ENCODE measurements at places on chromosomes 16 and 17. TPM values are rescaled to one million over a fixed set of nuclear protein-coding genes. Genes with fewer than 3 reads are reported as not detected.

DNA sequence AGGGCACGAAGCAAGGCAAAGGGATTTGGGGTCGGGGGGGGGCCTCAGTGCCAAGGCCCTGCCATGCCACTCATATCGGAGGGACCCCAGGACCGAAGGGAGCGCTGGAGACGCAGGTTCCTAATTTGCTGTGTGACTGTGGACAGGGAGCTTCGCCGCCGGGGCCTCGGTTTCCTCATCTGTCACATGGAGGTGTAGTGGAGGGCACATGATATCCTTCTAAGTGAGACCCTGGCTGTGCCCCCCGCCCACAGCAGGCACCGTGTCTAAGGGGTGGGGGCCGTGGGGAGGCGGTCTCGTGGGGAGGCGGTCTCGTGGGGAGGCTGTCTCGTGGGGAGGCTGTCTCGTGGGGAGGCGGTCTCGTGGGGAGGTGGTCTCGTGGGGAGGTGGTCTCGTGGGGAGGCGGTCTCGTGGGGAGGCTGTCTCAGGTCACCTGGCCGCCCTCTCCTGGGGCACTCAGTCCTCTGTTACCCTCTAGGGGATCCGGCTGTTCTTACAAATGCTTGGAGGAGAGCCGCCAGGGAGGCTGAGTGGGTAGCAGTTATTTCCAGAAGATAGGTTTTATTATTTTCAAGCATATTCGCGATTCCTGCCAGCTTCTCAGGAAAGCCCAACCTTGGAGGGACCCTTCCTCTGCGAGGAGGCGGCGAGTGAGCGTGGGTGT is 205.0 kb downstream of the NTN1 start:
- no peak overlapping the region for H3K27ac ChIP-seq
- no peak overlapping the region for H3K4me3 ChIP-seq
- H3K36me3 ChIP-seq: no peaks in the 10 kb centered on the region
- H3K4me1 ChIP-seq: no peaks in the 10 kb centered on the region
- H3K27me3 ChIP-seq: no peaks in the 10 kb centered on the region
- DNase-seq: no peak

DNA sequence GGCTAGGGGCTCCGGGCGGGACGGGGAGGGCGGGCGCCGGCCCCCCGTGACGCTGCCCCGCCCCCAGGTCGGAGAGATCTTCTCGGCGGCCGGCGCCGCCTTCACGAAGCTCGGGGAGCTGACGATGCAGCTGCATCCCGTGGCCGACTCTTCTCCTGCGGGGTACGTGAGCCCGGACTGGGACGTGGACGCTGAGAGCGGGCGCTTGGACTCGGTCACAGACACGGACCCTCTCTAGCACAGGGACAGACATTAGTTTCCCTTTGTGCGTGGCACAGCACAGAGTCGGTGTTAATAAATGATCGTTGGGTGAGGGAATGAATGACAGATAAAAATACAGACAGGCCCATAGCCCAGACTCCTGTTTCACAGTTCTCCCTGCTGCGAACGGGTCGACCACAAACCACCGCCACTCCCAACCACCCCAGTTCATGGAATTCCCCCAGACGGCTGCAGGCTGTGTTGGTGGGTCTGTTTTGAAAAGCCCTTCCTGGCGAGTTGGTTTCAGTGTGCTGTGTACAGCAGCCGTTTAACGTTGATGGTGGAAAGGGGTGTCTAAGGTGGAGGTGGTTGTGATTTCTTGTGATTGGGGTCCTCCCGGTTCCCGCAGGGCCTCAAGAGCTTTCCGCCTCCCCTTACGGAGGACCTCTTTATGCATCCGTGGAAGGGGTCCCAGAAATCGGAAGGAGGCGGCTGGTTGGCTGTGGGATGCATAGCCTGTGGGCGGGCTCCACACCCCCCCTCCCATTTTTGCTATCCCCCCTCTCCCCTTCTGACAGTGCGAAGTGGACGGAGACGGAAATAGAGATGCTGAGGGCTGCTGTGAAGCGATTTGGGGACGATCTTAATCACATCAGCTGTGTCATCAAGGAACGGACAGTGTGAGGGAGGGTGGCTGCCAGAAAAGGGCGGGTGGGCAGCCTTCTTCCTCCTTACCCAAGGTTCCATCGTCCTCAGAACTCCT is 2.9 kb downstream of the RNASEK start:
- peak overlapping the region; percentile 92 for H3K4me3 ChIP-seq
- peaks cover 15% of the 10 kb centered on the region for H3K36me3 ChIP-seq
- DNase-seq: peak; percentile 83
- H3K27me3 ChIP-seq: no peaks in the 10 kb centered on the region

DNA sequence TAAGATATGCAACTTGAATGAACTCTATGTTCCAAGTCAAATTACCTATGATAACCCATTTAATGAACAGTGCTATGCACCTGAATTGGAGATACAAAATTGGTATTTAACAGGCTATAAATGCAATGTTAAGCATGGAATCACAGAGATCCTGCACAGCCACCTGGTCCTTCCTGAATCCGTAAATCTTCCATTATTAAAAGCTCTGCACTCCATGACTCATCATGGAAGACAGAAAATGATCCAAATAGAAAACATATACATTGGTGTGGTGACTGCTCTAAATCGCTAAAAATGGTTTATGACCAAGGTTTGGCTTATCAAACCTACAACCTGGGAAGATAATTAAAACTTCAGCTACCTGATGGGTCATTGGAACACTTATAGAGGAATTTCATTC is 45.3 kb downstream of the GLG1 start:
- H3K36me3 ChIP-seq: no peaks in the 10 kb centered on the region
- H3K27ac ChIP-seq: no peak overlapping the region
- DNase-seq: no peak
- H3K4me1 ChIP-seq: peaks cover 78% of the 10 kb centered on the region

DNA sequence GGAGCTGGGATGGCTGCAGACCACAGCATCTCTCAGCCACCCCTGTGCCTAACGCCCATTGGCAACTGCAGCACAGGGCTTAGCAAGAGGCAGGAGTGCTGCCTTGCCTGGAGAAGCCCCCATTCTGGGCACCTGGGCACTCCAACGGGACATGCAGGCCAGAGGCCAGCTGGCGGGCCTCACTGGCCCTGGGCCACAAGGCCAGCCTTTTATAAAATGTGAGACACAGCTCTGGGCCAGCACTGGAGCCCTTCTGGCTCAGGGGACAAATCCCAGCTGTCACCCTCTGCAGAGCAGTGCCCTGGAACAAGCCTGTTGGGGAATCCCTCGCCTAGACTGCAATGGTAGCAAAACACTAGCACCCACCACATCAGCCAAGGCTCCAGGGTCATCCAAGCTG is 171.8 kb downstream of the WSCD1 start:
- no peaks in the 10 kb centered on the region for H3K4me1 ChIP-seq
- H3K36me3 ChIP-seq: no peaks in the 10 kb centered on the region
- peaks cover 38% of the 10 kb centered on the region for H3K27me3 ChIP-seq
- H3K27ac ChIP-seq: no peak overlapping the region
- DNase-seq: no peak

Gene NDEL1
- total RNA-seq: 74.2 TPM

Gene LRRC75A
- 3.4 TPM for total RNA-seq

Gene NPIPB12
- total RNA-seq: 90.4 TPM
